ENCODE measurements at places on chromosomes 11 and 22. TPM values are rescaled to one million over a fixed set of nuclear protein-coding genes. Genes with fewer than 3 reads are reported as not detected.

GRCh38 chr11:130426837-130427341 is 1.5 kb downstream of the ADAMTS8 start:
- H3K27me3 ChIP-seq = peaks cover 5% of the 10 kb centered on the region
- H3K4me1 ChIP-seq = peaks cover 6% of the 10 kb centered on the region
- H3K4me3 ChIP-seq = no peak overlapping the region
- DNase-seq = no peak
- H3K27ac ChIP-seq = no peak overlapping the region
- no peaks in the 10 kb centered on the region for H3K36me3 ChIP-seq

DNA sequence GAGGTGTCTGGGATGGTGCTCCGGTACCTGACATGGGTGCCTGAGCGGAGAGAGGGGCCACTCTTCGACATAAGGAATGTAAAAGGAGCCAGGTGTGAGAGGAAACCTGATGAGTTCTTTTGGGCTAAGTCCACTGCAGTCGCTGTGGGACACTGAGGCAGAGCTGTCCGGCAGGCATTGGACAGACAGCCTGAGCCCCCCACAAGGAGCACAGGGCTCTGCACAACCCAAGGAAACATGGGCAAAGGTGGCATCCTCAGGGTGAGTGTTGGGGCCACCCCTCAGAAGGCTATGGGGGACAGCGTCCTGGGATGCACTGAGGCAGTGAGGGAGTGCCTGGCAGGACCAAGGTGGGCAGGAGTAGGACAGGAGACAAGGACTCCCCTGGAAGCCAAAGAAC is 57.7 kb upstream of the EMID1 start:
- DNase-seq = no peak
- peaks cover 4% of the 10 kb centered on the region for H3K4me1 ChIP-seq
- H3K27me3 ChIP-seq = no peaks in the 10 kb centered on the region
- no peak overlapping the region for H3K27ac ChIP-seq

The IL18BP gene
- 13.9 TPM for total RNA-seq

The KRTAP5-7 gene
- total RNA-seq = 1.8 TPM

All from prostate gland (tissue), 2 donors.